EH (cell line): ENCODE measurements at places on chromosomes 16 and 17.

DNA sequence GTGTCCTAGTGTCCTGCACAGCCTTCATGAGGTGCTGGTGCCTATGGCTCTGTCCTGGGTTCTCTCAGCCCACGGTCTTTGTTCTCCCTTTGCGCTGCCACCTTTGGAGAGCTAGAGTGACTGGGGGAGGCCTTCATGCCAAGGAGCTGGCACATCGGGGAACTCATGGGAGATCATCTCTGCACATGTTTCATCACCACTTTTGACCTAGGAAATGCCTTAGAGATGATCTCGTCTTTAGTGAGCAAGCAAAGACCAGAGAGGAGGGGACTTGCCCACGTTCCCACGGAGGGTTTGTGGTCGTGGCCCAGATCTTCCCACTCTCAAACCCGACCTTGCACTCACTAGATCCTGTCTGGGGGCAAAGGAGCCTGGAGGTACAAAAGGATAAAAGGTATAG is 23.5 kb downstream of the TBX4 start:
- peak; percentile 84 for DNase-seq

DNA sequence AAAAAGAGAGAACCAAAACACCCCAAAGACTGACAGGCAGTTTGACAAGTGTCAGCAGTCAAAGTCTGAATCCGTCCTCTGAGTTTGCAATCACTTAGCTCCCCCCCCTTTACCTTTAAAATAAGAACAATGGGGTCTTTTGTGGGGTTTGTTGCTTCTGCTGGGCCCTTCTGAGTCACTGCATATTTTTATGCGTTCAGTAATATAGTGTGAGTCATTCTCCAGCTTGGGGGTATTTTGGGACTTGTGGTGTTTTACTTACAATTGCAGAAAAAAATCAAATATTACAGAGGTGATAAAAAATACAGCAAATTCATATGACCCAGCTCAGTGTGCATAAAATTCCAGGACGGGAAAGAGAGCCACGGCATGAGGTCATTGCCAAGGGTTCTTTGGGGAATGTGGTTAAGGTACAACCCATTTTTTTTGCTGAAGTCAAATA is 120.1 kb downstream of the CYLD start:
- peak; percentile 31 for DNase-seq

DNA sequence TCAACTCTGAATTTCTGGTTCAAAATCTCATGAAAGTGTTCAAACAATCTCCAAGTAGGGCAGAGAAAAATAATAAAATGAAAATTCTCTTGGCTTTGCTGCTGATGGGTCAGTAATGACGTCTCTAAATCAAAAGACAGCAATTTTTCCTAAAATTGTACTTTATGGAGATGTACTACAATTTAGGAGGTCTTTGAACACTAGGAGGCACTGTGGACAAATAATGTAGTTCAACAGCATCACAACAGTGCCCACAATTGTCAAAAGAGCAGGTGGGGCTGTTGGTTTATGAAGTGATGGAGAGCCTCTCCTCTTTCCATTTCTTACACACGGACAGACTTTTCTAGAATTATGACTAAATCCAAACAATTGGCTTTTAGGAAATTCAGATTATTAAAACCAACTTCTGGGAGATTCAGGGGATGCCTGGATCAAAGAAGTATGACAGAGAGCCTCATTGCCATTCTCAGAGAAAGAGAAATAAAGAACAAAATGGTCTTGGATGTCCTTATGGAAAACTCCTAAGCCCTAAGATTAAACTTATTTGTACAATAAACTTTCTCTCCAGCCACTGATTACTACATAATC is 23.8 kb downstream of the EZH1 start:
- peak; percentile 73 for DNase-seq

DNA sequence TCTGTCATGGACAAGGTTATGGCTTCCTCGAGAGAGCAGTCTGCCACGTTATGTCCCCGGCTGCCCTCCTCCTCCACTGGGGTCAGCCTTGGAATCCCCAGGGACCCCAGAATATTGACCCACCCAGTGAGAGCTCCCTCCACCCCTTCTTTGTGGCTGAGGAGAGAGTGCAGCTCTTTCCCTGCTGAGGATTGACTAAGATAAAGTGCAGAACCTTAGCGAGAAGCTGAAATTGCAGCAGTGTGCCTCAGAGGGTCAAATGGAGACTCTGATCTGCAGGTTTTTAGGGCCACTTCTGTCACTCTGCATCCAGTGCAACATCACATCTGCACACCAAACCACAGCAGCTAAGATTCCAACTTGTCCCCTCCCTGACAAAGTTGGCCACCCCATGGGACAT is 25.6 kb upstream of the PMFBP1 start:
- DNase-seq = no peak

GRCh38 chr17:9958586-9959281 is 53.7 kb upstream of the RCVRN start:
- DNase-seq = no peak

GRCh38 chr16:66476328-66477027 is 49.4 kb downstream of the BEAN1 start:
- DNase-seq = no peak

GRCh38 chr16:10325783-10326543 is 59.9 kb upstream of the ATF7IP2 start:
- DNase-seq = no peak

- DNase-seq = no peak
Measured at GRCh38 chr17:29561554-29562517, 5.0 kb downstream of the ABHD15 start.

DNA sequence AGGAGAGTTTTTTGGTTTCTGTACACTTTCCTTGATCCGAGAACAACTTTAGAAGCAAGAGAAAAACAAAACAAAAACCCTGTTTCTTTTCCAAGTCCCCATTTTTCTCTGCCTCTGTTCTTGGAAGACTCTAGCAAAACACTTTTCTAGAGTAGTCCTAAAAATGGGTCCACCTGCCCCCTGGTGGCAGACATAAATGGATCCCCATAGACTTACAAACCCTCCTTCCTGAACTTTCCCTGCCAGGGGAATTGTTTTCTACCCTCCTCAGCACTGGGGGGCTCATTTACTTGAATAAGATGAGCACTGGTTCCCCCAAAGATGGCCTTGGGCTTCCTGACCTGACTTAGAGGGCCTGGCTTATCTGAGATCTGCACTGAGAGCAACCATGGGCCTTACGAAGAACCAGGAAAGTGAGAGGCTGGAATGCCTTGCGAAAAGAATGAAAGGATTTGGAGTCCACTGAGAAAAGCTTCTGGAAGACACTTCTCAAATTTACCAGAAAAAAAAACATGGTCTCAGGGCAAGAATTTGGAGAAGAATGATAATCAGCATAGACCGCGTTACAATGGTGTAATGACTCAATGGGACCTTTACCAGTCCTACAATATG is 48.0 kb upstream of the CDYL2 start:
- DNase-seq = peak; percentile 33
